Chondrocyte (in vitro differentiated cells): ENCODE measurements at places on chromosomes 3 and 15. TPM values are rescaled to one million over a fixed set of nuclear protein-coding genes. Genes with fewer than 3 reads are reported as not detected.
A peak's percentile ranks its signal among the peaks of the same experiment; 100 is the strongest.

The TOP2B gene
- 73.2 to 107 TPM (median 80.9 TPM) in 3 replicates for total RNA-seq

The TEX55 gene
- not detected in 3 replicates for total RNA-seq

The GMNC gene
- total RNA-seq = 0.05 to 0.29 TPM in 2 of 3 replicates, not detected in the other

The SCG5 gene
- total RNA-seq = 1.3 to 2.6 TPM (median 2.5 TPM) in 3 replicates

DNA sequence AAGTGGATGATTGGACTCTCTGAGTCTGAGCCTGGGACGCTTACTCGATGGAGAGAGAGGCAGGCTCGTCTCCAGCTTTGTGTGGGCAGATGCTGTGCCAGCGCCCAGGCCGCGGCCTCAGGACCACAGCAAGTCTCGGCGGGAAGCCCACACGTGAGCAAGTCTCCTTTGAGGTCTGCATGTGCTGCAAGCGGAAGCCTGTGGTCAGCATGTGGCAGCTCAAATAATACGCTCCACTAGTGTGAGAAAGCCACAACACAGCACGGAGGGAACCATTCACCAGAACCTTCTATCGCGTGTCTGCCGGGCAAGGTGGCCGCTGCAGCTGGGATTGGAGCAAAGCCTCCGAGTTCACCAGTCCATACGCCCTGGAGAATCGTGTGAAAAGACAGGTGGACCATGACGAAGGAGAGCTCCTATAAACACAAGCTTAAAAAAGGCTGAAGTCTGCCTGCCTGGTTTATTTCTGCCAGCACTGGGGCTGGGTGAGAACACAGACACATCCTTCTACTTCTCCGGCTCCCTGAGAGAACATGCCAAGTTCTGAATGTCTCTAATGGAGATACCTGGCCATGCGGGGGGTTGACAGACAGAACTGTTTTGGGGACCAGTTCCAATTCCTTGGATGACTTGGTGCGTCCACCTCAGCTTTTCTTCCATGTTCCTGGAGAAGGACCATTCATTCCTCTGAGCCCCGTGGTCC is 82.0 kb upstream of the LRIG1 start:
- no peaks in the 10 kb centered on the region for H3K36me3 ChIP-seq
- no peak for DNase-seq
- H3K27ac ChIP-seq = no peak overlapping the region

- H3K4me3 ChIP-seq = no peak overlapping the region
- no peak for DNase-seq
- H3K4me1 ChIP-seq = peaks cover 37% of the 10 kb centered on the region
Measured at GRCh38 chr3:14424711-14425580, 22.5 kb downstream of the SLC6A6 start.

DNA sequence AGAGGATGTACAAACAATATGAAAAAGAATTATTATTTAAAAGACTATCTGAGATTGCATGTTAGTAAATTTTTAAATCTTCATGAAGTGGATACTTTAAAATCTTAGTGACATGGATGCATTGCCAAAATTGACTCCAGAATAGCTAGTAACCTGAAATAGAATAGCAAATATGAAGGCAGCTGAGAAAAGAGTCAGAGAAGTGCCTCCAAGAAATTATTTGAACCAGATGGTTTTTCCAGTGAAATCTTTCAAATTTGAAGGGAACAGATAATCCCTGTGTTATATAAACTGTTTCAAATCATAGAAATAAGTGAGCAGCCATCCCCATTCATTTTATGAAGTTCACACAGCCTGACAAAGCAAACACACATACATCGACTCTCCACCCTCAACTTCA is 29.6 kb downstream of the FSIP1 start:
- H3K27me3 ChIP-seq = no peaks in the 10 kb centered on the region
- DNase-seq = no peak
- peaks cover 21% of the 10 kb centered on the region for H3K4me1 ChIP-seq
- no peak overlapping the region for H3K27ac ChIP-seq
- H3K4me3 ChIP-seq = no peak overlapping the region

DNA sequence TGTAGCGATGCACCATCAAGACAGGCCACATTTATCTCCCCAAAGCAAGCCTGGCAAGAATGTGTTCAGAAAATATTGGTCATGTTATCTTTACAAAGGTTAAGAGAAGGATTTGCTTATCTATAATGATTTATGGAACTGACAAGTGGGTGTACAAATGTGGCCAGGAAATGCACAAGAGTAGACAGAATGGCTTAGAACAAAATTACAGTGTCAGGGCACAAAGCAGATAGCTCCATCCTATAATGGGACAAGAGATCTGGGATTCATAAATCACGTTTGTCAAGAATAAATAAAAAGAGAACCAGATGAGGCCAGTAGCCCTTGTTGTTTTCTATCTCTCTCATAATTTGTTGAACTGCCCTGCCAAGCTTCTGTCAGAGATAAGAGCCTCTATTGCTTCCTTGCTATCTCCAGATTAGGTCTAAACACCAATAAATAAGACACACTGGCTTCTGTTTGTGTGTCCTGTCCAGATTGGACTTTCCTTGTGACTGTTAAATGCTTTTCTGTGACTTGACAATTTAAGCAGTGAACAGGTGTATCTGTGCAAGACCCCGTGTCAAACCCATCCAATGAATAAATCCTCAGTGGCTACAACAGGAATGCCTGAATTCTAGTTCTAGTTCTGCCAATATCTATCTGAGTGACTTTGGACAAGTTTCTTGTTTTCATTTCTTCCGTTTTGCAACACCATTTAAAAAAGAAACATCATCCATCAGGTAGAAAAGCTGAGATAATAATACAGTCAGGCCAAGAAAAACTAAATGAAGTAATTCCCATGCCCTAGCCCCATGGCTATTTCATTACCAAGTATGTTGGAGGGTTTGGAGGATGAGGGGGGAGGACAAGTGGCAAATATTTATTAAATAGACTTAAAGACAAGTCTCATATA is 157.2 kb downstream of the DCLK3 start:
- no peak for DNase-seq
- H3K4me3 ChIP-seq = no peak overlapping the region
- no peak overlapping the region for H3K27ac ChIP-seq
- no peaks in the 10 kb centered on the region for H3K4me1 ChIP-seq
- peaks cover 2% of the 10 kb centered on the region for H3K36me3 ChIP-seq
- H3K27me3 ChIP-seq = peaks cover 45% of the 10 kb centered on the region

- H3K36me3 ChIP-seq = peaks cover 2% of the 10 kb centered on the region
- peaks cover 38% of the 10 kb centered on the region for H3K4me1 ChIP-seq
- DNase-seq = peak; percentile 95
- peak within 1 kb of the TSS; percentile 96 for H3K27ac ChIP-seq
- H3K4me3 ChIP-seq = peak within 1 kb of the TSS; percentile 92
- no peaks in the 10 kb centered on the region for H3K27me3 ChIP-seq
Measured at GRCh38 chr3:141738022-141738890, at the start of gene RNF7. Gene RNF7 (plus strand): TSS chr3:141738298. CDS start chr3:141738342, 44 bp downstream.

DNA sequence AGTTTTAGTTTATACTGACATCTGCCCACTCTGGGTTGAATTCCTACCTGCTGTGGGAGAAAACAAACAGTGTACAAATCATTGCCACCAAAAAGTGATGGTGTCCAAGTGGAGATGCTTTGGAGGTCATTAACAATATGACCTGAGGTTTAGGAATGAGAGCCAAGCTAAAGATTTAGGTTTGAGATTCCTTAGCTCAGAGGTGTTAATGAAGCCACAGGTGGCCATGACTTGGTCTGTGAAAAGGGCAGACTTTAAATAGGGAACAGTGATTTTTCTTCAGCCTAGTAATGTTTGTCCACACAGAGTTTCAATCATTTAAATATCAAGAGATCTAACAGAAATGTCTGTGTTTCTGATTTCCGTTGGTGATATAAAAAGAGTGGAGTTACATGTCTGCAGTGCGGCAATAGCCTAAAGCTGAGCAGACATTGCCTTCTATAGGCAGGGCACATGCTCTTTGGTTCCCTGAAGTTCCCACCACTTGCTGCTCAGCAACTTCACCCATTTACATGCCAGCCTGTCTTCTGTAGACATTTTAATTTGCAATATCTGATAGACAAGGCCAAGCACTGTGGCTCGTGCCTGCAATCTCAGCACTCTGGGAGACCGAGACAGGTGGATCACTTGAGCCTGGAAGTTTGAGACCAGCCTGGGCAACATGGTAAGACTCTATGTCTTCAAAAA is 423.2 kb downstream of the IL5RA start:
- H3K36me3 ChIP-seq = no peaks in the 10 kb centered on the region
- H3K4me1 ChIP-seq = no peaks in the 10 kb centered on the region
- H3K27me3 ChIP-seq = no peaks in the 10 kb centered on the region
- no peak overlapping the region for H3K27ac ChIP-seq
- H3K4me3 ChIP-seq = no peak overlapping the region

GRCh38 chr15:38559636-38560307 is 4.8 kb downstream of the RASGRP1 start:
- DNase-seq = no peak
- H3K36me3 ChIP-seq = no peaks in the 10 kb centered on the region
- no peak overlapping the region for H3K27ac ChIP-seq
- H3K4me1 ChIP-seq = peaks cover 9% of the 10 kb centered on the region
- peaks cover 14% of the 10 kb centered on the region for H3K27me3 ChIP-seq
- H3K4me3 ChIP-seq = no peak overlapping the region

- H3K4me3 ChIP-seq = no peak overlapping the region
- peaks cover 38% of the 10 kb centered on the region for H3K36me3 ChIP-seq
- no peaks in the 10 kb centered on the region for H3K27me3 ChIP-seq
- H3K27ac ChIP-seq = peak overlapping the region; percentile 79
- peaks cover 20% of the 10 kb centered on the region for H3K4me1 ChIP-seq
Measured at GRCh38 chr3:168025076-168025475, 70.6 kb downstream of the GOLIM4 start.

DNA sequence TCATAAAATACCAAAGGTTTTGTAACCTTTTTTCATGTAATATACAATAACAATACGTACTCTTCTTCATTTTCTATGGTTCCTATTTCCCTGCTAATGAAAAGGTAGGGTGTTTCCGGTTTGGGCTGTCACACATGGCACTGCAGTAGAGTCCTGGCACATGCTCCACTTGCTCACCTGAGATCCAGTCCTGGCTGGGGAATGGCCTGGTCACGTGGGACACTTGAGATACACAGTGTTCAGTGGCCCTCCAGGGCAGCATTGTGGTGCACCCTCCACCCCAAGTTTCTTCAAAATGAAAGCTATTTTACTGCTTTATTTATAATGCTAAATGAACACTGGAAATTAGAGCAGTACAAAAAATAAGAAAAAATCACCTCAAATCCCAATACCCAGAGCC is 23.2 kb downstream of the MRPS25 start:
- H3K36me3 ChIP-seq = peaks cover 38% of the 10 kb centered on the region
- H3K4me3 ChIP-seq = no peak overlapping the region
- H3K27me3 ChIP-seq = no peaks in the 10 kb centered on the region
- H3K4me1 ChIP-seq = peaks cover 9% of the 10 kb centered on the region
- DNase-seq = no peak
